ENCODE measurements at places on chromosomes 16 and 17.

DNA sequence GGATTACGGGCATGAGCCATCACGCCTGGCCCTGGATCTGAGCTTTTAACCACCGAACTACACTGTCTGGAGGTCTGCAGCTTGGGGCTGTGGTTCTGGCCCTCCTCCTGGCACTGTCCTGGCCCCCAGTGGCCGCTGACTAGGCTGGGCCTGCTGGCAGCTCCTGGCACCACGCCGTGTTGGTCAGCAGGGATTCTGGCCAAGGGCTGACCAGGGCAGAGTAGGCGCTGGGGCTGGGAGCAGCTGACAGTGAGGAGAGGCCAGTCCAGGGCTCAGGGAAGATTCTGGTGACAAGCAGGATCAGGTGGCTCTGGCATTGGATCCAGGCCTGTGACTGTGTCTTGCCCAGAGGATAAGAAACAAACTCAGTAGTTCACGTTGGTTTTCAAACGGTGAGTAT lies 14.6 kb downstream of the EEF2K start:
- no peak for DNase-seq

GRCh38 chr17:15510361-15510760 lies 42.9 kb upstream of the CDRT4 start:
- DNase-seq, result no peak

- no peak for DNase-seq
Measured at GRCh38 chr17:39935909-39936308, 8.4 kb downstream of the LRRC3C start.

- no peak for DNase-seq
Measured at GRCh38 chr16:13907431-13907830, 12.5 kb upstream of the ERCC4 start.

- DNase-seq, result no peak
Measured at GRCh38 chr17:81002409-81003361, 11.0 kb downstream of the CHMP6 start.

GRCh38 chr17:13365331-13365730 lies 236.4 kb downstream of the HS3ST3A1 start:
- no peak for DNase-seq

- DNase-seq, result no peak
Measured at GRCh38 chr16:87361916-87362619, 21.5 kb downstream of the FBXO31 start.

- no peak for DNase-seq
Measured at GRCh38 chr17:8487130-8487645, 51.5 kb downstream of the NDEL1 start.

GRCh38 chr17:82754297-82755208 lies 2.7 kb downstream of the TBCD start:
- no peak for DNase-seq

DNA sequence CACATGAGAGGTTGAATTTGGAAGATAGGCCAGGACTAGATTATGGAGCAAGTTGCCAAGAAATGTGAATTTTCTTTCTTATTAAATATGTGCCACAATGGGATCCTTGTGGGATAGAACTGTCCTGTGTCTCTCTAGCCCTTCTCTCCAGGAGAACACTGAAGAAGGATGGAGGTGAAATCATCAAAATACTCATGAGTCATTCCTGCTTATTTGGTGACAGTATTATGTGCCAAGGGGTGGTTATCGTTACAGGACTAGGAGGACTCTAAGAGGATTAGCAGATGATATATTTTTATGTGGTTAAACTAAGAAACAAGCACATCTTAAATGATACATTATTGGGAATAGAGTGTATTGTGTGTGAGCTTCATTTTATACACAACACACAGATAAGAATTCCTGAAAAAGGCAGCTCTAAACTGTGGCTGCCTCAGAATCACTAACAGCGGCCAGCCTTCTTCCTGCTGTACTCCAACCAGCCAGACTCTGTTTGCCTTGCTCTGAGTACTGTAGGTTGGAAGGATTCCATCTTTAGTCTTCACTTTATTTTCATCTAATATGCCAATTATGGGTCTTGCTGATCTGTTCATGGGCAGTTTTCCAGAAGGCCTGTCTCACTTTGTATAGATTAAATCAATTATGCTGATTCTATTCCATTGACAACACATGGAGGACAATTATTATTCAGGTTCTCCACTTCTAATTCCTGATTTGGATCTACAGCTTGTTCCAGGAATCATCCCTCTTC lies 325.8 kb downstream of the ABCC12 start:
- no peak for DNase-seq

- DNase-seq, result peak; percentile 75
Measured at GRCh38 chr17:18855831-18856569, 1.9 kb upstream of the PRPSAP2 start.

GRCh38 chr17:62807812-62808575 lies at the start of gene MARCHF10:
Gene MARCHF10 (minus strand): TSS chr17:62808314. CDS start chr17:62801735, 6,579 bp downstream.
- no peak for DNase-seq

DNA sequence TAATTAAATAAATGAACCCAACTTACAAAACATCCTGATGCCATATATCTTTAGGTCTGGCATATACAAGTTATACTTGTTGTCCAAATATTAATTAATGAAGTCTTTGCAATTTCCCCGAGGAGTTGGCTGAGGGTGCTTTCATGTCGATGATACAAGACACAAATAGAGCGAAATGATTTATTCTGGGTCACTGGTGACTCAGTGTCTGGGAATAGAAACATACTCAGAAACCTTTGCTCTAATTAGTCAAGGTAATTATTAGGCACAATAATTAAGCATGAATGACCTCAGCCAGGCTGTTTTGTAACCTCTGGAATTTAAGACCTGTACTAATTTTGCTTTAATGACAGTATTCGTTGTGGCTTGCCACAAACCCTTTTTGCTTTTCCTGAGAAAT lies 37.0 kb upstream of the HAPSTR1 start:
- DNase-seq, result no peak

GRCh38 chr17:56319531-56319930 lies 166.3 kb downstream of the ANKFN1 start:
- no peak for DNase-seq

GRCh38 chr16:5072334-5073278 lies 963 bp downstream of the ALG1 start:
- no peak for DNase-seq

DNA sequence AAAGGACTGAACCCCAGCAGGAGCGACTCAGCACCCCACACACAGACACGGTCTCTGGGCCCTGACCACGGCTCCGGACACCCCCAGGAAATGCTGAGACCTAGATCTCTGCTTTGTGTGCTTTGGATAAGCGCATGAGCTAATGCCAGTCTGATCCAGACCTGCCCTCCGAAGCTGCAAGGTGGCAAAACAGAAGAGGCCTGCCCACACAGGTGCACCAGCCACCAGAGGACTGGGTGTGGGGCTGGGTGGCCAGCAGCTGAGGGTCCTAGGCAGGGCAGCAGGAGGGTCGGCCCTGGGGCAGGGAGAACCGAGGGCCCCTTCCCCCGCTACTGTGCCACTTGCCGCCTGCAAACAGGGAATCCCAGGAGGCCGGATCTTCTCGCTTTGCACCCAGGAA lies 30.7 kb upstream of the EIF1 start:
- DNase-seq, result no peak

DNA sequence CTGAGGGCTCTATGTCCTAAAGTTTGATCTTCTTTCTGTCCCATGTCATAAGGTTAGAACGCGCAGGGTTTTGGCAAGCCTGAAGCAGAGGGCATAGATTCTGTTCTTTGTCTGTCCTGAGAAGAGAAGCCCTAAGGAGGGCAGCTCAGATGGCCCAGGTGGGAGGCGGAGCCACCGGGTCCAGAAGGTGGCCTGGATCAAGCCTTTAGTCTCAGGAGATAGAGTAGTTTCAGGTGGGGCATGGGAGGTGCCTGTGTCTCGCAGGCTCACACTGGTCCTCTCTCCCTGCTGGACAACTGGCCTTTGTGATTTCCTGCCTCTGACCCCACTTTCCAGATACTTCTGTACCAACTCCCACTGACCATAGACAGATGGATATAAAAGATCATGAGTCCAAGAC lies 44.2 kb upstream of the DNAJA2 start:
- no peak for DNase-seq

Measured in T-cell (primary cell).